ENCODE measurements at places on chromosomes 16 and 17. TPM values are rescaled to one million over a fixed set of nuclear protein-coding genes. Genes with fewer than 3 reads are reported as not detected.

Gene KRTAP9-2
- not detected for total RNA-seq

Gene COPZ2
- total RNA-seq, result 58.2 TPM

Gene TMEM235
- not detected for total RNA-seq

- DNase-seq, result no peak
Observed at GRCh38 chr17:1144162-1144561, 35.6 kb downstream of the ABR start.

DNA sequence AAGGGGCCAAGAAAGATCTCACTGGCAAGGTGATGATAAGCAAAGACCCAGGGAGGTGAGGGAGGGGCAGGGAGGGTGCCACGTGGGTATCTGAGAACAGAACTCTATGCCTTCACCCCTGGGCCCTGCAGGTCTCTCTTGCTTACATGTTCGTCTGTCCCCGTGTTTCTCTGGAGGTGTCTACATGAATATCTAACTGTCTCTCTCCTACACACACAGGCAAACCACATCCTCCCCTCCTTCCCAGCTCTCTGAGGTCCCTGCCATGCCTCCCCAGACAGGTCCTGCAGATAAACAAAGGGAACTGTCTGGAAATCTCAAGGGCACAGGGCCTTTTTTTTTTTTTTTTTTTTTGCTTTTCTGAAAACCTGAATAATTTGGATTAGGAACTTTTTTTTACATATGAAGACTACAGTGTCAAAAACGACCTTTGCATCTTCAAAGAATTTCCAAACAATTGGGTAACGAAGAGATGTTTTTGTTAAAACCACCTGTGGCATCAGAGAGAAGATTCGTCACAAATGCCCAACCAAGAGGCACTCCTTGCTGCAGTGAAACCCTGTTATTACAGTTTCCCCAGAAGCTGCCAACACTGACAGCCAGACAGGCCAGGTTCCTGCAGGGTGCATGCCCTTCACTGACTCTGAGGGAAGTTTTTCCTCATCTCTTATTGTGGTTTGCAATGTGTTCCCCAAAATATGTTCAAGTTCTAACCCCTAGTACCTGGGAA lies 17.8 kb downstream of the PLLP start:
- DNase-seq, result no peak

DNA sequence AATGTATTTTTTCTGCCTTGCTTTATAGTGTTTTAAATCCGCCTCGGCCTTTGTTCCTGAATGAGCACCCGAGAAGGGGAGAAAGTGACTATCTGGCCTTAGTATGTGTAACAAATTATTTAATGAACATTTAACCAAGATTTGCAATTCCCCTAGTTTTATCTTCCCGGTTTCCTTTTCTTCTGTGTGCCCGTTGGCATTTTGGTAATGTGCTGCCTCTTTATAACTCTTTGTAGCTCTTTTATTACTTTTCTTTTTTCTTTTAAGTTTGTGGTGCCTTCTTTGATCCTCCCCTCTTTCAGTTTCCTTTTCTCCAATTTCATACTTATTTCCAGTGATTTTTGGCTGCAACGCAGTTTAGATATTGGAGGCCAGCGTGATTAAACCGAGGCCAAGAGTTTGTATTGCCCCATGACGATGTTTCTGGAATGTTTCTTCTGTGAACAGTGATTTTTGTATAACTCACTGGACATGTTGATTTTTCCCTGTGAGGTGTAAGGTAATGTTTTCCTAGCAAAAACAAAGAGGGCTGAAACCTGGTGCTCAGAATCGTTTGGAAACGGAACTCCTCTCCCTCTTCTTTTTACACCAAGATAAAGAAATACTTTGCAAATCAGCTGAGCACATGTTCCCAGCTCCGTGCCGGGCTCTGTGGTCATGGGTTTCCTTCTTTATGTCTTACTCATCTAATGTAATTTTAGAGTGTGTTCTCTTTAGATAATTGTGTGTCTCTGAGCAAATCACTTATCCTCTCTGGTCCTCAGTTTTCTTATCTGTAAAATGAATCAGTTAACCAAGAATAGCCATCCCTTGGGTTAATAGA lies 344.3 kb downstream of the WWOX start:
- no peak for DNase-seq

- DNase-seq, result no peak
Observed at GRCh38 chr17:4548061-4548461, 7.1 kb downstream of the MYBBP1A start.

DNA sequence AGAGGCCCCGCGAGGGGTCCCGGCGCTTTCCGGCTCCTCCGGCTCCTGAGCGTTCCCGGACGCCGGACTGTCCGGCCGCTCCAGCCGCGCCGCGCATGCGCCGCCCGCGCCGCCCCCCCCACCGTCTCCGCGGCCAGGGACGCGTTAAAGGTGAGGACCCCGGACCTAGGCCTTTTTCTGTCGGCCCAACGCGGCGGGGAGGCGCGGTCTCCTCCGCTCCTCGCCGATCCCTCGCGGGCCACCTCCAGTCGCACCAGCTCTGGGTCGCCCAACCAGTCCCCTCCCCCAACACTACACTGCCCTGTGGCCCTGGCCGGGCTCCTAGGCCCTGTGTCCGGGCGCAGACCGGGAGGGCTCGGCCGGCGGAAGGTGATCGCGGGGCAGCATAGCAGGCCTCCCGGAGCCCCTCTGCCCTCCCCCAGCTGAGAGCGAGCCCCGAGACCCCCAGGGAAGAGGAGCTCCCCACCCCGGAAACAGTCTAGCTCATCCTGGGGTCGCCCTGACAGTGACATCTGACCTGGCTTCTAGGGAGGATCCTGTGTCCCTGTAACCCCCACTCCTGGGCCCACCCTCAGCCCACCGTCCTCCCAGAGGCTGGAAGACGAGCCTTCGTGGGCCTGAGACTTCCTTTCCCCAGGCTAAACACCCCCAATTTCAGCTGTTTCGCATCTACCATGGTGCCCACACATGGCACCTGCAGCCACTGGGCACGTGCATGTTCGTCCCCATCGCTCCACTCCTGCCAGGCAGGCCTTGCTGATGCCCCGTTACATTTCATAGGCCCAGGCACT lies 14.7 kb upstream of the BCAR1 start:
- DNase-seq, result peak; percentile 83

All from left ventricle myocardium superior (tissue), 1 donor.